ENCODE measurements at places on chromosomes 16 and 17.

DNA sequence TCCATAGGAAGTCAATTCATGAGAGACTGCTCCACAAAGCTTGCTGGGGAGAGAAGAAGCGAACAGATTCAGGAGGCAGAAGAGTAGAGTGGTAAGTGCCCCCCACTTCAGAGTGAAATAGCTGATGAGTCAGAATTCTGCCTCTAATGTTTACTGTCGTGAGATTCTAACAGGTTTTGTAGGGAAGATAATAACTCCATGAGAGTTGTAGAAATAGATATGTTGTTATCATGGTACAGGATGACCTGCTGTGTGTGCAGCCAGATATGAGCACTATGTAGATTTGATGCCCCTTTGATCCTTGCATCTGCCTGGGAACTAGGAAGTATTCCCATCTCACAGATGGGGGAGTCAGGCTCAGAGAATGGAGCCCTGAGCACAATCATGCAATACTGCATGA is 502.4 kb upstream of the CDH11 start:
- DNase-seq = no peak

DNA sequence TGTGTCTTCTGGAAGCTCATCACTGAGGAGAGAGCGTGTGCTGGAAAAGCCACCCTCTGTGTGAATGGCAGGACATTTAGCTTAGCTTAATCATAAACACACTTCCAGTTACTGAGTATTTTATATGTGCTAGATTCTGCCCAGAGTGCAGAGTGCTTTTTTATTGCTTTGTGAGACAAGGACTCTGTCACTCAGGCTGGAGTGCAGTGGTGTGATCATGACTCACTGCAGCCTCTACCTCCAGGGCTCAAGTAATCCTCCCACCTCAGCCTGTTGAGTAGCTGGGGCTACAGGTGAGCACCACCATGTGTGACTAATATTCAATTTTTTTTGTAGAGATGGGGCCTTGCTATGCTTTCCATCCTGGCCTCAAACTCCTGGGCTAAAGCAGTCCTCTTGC is 61.4 kb upstream of the IRX3 start:
- DNase-seq = no peak

- peak; percentile 77 for DNase-seq
These were observed 1.1 kb downstream of the MPP2 start for GRCh38 chr17:43905985-43906852.

GRCh38 chr16:87235810-87236515 is 81.2 kb downstream of the C16orf95 start:
- no peak for DNase-seq

DNA sequence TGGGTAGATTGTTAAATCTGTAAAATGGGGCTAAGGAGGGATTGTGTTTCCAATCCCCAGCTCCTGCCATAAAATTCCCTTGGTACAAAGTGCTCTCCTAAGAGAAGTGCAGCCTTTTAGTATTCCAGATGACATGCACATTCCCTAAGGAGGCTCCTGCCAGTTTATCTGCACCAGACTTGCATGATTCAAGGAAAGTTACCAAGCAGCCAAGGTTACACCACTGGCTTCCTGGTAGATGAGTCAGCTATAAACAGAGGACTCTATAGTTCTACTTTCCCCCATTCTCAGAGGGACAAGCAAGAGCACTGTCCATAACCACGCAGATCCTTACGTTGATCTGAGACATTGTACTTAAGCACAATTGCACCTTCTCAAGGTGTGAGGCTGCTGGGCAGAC is 1.9 kb downstream of the CALB2 start:
- peak; percentile 82 for DNase-seq

DNA sequence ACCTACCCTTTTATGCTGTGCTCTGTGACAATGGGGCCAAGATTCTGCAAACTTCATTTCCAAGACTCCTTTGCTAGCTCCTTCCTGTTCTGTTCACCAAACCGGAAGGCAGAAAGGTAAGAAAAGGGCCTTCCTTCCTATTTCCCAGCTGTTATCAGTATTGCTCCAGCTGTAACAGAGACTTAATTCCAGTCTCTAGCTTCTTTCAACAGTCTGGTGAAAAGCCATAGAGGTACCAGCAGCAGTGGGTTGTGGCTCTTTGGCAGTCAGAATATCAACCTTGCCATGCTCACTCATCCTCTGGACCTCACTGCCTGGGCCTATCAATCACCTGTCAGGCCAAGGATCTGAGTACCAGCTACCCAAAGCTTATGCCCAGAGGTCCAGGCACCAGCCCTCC is 89.4 kb upstream of the C17orf78 start:
- DNase-seq = no peak

DNA sequence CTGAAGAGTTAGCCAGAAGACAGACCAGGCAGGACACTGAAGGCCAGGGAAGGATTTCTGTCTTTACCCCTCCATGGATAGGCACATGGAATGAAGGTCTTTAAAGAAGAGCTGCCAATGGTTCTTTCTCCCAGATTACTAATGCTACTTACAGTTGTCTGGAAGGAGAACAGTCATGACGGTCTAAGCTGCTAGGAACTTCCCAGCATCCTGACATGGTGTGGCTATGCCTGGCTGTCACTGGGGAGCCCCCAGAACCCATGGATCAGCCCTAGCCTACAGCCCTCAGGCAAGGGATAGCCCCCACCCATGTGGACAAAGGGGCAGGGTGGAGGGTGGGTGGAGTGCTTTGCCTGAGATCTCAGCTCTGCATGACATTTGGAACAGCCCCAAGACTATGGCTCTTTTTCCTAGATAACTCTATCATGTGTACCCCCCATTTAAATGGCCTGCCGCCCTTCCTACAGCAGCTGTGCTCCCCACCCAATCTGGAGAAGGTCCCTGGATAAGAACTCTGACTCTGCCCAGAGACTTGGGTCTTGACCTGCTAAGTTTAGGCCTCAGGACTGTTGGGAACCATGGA is 9.2 kb upstream of the KAT7 start:
- no peak for DNase-seq

GRCh38 chr17:32896647-32897258 is 19.8 kb upstream of the MYO1D start:
- no peak for DNase-seq
